ENCODE measurements at places on chromosomes 12 and 14.
A peak's percentile ranks its signal among the peaks of the same experiment; 100 is the strongest.

DNA sequence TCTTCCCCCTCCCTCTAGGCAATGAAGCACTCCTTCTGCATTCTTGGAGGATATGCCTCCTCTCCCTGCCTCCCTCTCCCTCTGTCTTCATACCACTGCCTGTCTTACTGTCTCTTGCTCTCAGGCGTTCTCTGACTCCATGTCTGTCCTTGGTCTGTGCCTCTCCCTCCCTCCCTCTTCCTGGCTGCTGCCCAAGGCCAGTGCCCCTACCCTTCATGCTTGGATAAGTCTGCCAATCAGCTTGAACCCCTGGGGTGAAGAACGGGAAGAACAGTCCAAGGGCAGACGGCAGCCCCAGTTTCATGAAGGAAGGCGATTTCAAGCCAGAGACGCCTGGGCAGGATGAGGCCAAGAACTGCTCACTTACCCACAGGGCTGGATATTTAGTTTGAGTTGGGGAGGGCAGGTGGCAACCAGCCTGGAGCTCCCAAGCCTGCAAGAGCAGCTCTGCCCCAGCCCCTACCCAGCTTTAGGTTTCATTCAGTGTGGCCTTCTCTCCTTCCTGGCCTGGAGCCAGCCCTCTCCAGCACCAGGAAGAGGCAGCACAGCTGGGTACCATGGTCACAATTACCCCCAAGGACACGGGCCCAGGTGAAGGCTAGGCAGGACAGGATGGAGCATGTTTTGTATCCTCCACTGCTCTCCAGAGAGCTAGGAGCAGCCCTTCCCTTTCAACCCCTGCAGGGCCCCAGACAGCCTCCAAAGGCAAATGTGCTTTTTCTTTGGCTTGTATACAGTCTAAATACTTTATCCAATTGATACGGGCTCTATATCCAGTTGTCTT, 35.8 kb upstream of the LTBP2 start:
- DNase-seq = peak; percentile 24

DNA sequence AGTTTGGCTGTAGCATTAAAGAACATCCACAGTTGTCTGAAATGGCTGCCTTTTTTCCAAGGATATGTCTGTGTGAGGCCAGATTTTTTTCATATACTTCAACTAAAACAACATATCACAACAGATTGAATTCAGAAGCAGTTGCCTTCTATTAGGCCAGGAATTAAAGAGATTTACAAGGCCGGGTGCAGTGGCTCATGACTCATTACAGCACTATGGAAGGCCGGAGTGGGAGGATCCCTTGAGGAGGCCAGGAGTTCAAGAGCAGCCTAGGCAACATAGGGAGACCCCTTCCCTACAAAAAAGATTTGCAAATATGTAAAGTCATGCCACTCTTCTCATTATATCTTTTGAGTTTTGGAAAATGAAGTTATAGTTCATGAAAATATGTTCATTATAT, 108.6 kb downstream of the KTN1 start:
- DNase-seq = no peak

DNA sequence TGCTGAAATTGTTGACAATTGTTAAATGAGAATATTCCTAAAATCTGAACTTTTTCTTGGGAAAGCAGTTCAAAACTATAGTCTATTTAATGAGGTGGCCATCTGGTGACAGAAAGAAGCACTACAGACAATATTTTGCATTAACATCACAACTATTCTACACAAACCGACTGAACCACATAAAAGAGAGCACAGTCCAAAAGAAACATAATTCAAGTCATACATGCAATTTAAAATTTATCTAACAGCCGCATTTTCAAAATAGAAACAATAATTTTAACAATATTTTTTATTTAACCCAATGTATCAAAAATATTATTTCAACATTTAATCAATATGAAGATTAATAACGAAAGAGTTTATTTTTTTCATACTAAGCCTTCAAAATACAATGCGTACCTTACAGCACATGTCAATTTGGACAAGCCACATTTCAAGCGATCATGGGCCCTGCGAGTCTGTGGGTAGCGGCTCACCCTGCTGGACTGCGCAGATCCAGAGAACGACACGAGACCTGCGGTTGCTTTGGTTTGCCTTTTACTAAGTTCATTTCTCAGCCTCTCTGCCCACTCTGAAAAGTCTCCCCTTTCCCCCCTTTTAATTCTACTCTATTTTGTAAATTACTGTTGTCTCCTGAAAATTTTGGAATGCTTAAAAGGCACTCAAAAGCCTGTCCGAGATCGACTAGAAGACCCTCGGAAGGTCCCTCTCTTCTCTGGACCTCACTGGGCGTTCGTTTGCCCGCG, 947 bp upstream of the LRRC9 start:
- DNase-seq = peak; percentile 65

DNA sequence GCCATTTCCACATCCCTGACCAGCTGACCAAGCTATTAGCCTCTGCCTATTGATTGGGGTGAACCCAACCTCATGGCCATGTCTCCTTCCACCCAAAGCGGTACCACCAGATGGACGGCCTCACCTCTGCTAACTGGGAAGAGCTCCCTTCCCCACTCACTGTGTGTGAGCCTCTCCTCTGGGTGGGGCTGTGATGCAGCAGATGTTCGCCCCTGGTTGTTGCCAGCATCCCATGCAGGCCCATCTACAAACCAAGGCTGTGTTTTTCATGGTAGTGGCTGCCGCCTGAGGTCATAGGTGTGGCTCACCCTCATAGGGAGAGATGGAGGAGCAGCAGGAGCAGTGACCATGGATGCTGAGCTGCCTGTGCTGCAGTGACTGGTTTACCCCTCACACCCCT, 47.6 kb upstream of the RD3L start:
- DNase-seq = no peak

GRCh38 chr14:59246566-59246965, 58.1 kb downstream of the DAAM1 start:
- DNase-seq = no peak

GRCh38 chr14:94036313-94037167, 10.4 kb downstream of the OTUB2 start:
- DNase-seq = peak; percentile 78

DNA sequence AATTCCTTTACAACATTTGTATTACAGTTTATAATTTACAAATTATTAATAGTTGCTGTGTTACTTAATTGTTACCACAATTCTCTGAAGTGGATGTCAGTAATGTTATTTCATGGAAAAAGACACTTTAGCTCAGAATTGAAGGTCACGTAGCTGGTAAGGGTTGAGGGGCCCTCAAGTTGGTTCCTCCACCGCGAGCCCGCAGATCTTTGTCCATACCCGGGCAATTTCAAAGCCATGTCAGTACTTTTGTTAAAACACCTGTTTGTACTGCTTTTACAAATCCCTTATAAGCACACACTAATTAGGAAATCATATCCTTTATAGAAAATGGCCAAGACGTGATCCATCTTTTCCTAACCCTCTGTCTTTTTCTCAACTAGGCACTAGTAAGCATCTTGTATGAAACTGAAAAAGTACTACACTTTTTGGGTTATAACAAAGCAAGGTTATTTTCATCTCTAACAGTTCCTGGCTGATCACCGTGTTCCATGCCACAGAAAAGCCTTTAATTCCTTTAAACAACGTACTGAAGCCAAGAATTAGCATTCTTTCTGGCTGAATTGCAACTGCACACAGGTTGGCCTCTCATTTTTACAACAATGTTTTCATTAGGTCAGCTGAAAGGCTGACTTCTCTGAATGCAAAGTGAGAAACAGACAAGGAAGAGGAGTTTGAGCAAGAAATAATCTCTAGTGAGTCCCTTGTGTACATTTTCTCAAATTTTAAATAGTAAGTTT, 76.1 kb downstream of the CNTN1 start:
- DNase-seq = no peak

DNA sequence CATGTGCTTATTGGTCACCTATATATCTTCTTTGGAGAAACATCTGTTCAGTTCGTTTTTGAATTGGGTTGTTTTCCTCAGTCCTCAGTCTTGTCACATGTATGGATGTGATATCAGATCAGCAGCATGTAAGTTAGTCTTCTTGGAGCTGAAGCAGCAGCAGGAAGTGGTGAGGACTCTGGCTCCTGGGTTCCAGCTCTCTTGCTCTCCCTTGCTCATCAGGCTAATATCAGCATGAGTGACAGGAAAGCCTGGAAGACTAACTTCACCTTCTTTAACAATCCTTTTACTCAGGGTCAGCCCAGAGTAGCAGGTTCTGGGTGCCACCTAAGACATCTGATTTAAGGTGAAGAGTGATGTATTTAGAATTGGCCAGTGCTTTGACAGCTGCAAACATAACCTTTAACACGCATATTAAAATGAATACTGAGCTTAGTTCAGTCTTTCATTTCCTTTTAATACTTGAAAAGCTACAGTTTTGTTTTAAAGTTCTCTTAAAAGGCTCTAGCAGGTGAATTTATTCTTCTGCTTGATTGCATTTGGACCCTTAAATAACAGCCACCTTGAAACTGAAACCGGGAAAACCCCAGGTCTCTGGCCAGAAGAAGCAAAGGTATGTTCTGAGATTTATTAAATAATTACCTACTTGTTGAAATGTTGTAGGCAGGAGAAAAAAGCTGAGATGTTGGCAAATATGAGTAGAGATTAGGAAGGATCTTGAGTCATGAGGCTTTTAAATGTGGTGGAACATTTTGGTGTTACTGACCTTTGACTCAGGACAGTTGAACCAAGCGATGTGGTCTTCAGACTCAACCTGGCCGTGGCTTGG, 54.3 kb downstream of the DRAM1 start:
- no peak for DNase-seq

DNA sequence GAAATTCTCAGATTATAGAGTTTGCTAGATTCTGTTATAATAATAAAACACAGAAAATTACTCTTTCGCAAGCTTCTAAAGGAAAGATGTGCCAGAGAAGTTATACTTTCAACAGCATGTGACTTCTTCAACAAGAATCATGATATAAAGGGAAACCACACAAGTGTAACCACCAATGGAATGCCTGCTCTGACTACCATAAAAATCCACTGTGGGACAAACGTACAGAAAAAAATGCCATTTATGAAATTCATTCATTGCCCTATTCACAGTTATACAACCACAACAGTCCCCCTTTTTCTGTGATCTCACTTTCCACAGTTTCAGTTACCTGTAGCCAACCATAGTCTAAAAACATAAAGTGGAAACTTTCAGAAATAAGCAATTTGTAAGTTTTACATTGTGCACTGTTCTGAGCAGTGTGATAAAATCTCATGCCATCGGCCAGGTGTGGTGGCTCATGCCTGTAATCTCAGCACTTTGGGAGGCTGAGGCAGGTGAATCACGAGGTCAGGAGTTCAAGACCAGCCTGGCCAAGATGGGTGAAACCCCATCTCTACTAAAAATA, 3.2 kb downstream of the CATSPERB start:
- no peak for DNase-seq

DNA sequence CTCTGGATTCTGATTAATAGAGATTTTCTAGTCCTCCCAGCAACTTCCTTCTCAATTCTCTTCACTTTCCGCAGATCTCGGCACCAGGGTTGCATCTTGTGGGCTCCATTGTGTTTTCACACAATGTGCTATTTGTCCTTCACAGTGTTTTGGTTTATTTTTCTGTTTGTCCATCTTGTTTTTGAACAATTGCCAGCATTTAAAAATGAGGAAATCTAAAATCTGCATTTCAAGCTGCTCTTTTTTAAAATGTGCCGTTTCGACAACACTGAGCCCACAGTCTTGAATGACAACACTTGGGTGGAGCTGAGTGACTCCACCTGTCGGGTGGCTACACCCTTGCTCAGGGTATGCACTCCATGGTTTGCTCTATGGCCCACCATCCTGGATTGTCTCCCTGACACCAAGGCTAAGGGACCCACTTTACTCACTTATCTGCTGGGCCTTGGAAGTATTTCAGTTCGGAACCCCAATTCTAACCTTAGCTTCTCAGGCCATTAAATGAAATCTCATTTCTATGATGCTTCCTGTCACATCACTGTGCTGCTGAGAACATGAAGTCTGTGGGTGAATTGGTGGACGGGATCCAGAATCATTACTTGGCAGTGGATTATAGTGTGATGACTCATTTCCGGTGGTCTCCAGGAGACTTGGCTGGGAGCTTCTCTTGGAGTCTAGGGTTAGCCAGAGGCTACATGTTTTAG, 3.4 kb upstream of the MYRFL start:
- peak; percentile 93 for DNase-seq

DNA sequence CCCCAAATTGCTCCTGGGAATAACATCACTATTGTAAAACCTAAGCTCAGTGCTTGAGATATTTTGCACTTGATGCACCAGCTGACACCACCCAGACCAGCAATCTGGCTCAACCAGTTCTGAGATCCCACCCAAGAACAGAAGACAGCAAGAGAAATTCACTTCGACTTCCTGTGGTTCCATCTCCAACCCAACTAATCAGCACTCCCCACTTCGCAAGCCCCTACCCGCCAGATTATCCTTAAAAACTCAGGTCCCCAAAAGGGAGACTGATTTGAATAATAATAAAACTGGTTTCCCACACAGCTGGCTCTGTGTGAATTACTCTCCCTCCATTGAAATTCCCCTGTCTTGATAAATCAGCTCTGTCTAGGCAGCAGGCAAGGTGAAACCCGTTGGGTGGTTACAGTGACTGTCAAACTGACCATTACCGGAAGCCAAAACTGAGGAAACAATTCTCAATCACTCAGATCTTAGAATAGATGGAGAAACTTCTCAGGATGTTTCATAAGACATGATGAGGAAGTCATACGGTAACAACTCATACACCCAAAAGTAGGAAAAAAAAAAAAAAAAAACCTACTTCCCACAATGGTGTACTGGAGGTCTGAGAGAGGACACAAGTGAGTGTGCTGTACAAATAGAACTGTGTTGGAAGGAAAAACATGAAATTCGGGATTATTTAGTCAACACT, 92.4 kb downstream of the TMTC1 start:
- DNase-seq = no peak

DNA sequence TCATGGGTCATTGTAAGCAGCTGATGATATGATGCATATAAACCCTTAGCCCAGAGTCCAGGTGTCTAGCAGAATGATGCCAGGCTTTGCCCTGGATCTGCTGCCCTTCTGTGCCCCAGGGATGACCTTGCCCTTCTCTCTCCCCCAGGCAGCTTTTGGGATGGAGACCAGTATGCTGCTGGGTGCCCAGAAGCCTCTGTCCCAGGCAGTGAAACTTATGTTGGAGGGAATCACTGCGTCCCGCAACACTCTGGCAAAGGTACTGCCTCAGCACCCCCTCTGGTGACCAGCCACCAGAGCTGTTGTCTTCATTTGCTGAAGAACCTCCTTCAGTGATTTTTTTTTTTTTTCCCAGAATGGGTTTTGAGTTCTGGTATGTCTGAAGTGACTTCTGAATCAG, 23.3 kb downstream of the CYP46A1 start:
- DNase-seq = no peak

DNA sequence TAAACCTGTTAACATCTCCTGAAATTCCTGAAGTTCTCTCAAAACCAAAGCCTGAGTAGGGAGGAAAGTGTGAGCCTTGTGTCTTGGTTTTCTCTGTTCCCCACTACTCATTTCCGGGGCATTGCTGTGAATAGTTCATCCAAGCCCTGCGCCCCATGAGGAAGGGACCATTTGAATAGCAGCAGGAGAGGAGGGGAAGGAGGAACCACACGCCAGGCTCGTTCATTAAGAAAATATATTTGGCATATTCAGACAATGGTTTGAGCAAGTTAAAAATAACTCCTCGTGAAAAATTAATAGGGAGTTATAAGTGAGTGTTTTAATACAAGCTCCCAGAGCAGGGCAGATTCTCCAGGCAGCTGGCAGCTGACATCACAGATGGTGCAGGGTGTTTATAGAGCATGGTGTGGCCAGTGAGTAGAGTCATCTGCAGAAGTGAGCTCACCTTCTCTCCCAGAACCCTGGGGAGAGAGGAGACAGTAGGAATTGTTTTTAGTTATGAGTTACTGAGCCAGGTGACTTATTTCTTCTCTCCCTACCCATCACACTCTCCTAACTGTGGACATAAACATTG, 29.5 kb upstream of the CISTR start:
- no peak for DNase-seq

Data from choroid plexus epithelial cell (primary cell).